Stimulated activated CD4-positive, alpha-beta T cell treated with anti-CD3 and anti-CD28 coated beads, TNF-alpha, amount 100 ng/mL, for 4 hours (primary cell): ENCODE measurements at places on chromosomes 2 and 18.

DNA sequence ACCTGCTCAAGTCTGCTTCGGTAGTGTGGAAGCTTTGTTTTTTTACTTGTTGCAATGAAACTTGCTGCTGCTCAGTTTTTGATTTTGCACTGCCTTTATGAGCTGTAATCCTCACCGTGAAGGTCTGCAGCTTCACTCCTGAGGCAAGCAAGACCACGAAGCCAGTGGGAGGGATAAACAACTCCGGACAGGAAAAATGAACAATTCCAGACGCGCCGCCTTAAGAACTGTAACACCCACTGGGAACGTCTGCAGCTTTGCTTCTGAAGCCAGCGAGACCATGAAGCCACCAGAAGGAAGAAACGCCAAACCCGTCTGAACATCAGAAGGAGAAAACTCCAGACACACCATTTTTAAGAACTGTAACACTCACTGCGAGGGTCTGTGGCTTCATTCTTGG, 245.7 kb upstream of the REG3G start:
- no peak for DNase-seq

DNA sequence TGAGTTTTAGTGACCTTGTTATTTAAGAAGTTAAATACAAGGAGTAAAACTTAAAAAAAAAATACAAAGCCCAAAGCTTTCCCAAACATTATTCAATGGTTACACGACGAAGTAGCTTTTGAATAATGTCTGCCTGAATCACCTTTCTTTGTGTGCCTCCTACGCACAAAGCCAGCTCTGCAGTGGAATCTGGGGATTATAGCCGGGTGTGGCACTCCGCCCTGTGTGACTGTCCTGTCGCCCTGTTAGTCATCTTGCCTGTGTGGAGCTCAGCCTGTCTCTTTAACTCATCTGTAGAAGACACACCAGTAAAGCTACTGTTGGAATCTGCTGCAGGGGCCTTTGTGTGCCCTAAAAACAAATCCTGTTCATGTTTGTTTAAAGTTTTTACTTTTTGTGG, 79.4 kb upstream of the TCF7L1 start:
- DNase-seq: no peak

DNA sequence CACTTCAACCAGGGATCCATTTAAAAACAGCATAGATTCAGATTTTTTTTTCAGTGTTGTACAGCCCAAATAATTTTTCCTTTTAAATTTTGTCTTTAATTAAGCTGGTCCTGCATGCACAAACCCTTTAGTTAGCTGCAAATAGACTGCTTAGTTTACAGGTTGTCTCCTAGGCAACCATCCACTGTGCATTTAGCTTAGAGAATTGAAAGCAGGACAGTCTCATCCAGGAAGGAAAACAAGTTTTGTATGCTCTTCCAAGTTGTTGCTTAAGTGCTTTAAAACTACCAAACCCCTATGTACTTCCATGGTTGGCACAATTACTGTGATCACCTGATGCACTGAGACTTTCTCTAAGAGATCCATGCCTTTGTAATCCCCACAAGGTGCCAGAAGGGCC, at the start of gene MAP3K19:
TSS of gene MAP3K19 (minus strand) at position 148 of the 400 bp plus-strand sequence. CDS start 22,800 bp downstream, outside the sequence.
- no peak for DNase-seq

DNA sequence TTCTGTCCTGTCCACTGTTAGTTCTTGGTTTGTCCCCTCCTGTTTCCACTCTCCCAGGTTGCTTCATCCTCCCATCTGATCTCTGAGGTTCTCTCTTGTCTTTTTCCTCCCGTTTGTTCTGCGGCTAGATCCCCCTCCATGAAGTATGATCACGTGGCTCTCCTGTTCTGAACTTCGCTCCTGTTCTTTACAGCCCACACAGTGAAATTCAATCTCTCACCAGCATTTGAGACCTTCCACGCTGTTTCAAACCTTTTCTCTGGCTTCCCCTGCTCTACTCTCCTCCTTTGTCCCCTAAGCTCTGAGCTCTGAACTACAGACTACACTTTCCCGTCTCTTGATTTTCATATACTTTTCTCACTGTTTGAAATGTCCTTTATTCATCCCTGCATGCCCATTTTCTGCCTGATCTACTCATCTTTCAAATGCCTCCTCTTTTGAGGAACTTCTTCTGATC, 83.5 kb downstream of the OSBPL6 start:
- no peak for DNase-seq

GRCh38 chr2:113228351-113228750, 50.4 kb downstream of the PAX8 start:
- no peak for DNase-seq

DNA sequence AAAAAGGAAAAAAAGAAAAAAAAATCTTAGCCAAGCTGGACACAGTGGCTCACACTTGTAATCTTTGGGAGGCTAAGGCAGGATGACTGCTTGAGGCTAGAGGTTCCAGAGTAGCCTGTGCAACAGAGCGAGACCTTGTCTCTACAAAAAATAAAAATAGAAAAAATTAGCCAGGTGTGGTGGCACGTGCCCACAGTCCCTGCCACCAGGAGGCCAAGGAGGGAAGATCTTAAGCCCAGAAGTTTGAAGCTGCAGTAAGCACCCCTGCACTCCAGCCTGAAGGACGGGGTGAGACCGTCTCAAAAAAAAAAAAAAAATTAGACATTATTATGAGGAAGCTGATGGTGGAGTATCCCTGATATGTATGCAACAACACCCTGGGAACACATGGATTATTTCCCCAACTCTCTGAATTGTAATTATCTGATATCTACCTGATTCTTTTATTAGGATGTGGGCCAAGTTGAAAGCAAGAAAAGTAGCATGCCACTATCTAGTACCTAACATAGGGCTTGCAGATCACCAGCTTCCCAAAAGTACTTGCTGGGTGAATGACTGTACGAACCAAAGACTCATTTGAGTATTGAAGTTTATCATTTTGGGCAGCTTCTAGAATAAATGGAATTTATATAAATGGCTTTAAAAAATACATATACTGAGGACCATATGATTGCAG, 140.9 kb downstream of the TCF4 start:
- no peak for DNase-seq

DNA sequence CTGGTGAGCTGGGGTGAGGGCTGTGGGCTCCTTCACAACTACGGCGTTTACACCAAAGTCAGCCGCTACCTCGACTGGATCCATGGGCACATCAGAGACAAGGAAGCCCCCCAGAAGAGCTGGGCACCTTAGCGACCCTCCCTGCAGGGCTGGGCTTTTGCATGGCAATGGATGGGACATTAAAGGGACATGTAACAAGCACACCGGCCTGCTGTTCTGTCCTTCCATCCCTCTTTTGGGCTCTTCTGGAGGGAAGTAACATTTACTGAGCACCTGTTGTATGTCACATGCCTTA, 10.5 kb downstream of the PROC start:
- DNase-seq: no peak

- DNase-seq: peak; percentile 64
Measured at GRCh38 chr2:128321784-128322714, 3.4 kb upstream of the HS6ST1 start.

GRCh38 chr2:30162806-30163205, 16.0 kb downstream of the YPEL5 start:
- no peak for DNase-seq

- no peak for DNase-seq
Measured at GRCh38 chr2:9250091-9250490, 43.5 kb downstream of the ASAP2 start.

DNA sequence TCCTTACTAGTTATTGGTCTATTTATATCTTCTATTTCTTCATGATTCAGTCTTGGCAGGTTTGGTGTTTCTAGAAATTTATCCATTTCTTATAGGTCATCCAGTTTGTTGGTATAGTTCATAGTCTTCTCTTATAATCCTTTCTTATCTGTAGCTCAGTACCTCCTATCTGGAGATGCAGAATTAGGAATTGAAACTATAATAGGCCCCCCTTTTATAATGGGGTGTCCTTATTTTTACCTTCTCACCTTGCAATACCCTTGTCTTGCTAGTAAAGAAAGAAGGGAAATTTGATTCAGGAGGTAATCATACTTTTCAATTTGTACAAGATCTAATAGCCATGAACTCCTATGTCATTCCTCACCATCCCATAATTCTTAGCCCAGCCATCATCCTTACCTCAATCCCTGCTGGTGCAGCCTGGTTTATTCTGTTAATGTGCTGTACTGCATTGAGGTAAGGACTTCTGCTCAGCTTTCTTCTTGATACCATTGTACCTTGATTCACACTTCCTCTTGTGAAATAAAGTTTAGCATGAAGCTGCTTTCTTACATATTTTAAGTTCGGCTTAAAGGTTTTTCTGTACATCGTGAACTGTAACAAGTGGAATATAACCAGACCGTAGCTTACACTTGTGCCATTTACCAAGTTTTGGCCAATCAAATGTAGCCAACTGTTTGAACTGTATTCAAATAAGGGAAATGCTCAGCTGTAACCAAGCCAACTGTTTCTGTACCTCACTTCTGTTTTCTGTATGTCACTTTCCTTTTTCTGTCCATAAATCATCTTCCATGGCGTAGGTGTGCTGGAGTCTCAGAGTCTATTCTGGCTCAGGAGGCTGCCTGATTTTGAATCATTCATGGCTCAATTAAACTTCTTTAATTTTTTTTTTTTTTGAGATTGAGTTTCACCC, 40.1 kb upstream of the PTH2R start:
- DNase-seq: no peak

- DNase-seq: no peak
Measured at GRCh38 chr2:200483729-200484198, 26.1 kb downstream of the KCTD18 start.

GRCh38 chr18:60466677-60467076, 94.1 kb upstream of the MC4R start:
- DNase-seq: no peak

DNA sequence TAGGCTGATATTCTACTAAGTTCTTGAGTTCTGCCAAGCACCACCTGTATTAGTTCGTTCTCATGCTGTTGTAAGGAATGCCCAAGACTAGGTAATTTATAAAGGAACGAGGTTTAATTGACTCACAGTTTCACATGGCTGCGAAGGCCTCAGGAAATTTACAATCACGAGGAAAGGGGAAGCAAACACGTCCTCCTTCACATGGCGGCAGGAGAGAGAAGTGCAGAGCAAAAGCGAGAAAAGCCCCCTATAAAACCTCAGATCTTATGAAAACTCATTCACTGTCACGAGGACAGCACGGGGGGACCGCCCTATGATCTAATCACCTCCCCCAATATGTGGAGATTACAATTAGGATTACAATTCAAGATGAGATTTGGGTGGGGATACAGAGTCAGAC, 47.7 kb upstream of the YWHAQ start:
- DNase-seq: no peak

- DNase-seq: no peak
Measured at GRCh38 chr18:10011751-10012150, 97.9 kb downstream of the VAPA start.

- no peak for DNase-seq
Measured at GRCh38 chr2:149385350-149385749, 55.0 kb downstream of the LYPD6 start.

DNA sequence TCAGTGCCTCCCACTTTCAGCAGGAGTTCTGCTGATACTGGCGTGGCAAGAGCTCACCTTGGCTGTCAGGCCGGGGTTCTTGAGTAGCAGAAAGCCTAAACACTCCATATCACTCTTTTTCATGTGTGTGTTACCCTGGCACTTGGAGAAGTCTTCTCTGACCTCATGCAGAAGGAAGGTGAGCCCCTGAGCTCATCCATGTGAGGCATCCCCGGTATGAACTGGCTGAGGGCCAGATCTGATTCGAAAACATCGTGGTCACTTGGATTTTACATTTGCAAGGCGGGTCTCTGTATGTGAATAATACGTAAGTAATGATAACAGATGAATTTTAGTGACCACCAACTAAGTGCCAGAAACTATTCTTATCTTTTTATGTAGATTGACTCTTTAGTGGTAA, 93.6 kb downstream of the RAPGEF4 start:
- DNase-seq: no peak

GRCh38 chr2:63962186-63962585, 57.0 kb downstream of the VPS54 start:
- no peak for DNase-seq

DNA sequence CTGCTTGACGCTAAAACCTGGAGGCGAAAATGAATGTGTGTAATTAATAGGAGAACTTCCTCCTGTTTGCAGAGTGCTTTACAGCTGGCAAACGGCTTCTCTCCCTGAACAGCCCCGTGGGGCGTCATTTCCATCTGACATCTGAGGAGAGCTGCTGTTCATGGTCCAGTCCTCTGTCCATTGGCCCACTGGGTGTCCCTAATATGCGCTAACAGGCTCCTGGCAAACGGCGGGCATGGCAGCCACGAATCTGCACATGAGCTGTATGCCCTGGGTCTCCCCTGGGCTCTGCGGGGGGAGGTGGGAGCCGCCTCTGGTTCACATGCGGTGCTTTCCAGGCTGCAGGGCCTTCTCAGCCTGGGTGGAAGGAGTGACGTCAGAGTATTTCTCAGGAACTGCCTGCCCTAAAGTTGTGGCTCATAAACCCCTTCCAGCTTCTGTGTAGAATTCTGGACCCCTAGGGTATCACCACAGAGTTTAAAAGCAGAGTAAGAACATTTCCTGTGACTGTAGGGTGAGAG, 73.2 kb downstream of the LRRFIP1 start:
- DNase-seq: peak; percentile 53

GRCh38 chr2:226839951-226840350, 4.1 kb downstream of the RHBDD1 start:
- DNase-seq: no peak

- no peak for DNase-seq
Measured at GRCh38 chr2:240165034-240165433, 24.6 kb upstream of the OTOS start.

- no peak for DNase-seq
Measured at GRCh38 chr18:28041366-28041765, 135.6 kb downstream of the CDH2 start.
